ENCODE measurements at places on chromosomes 7 and 10. TPM values are rescaled to one million over a fixed set of nuclear protein-coding genes. Genes with fewer than 3 reads are reported as not detected.

KIN gene
- 12.7 TPM for total RNA-seq

WEE2 gene
- total RNA-seq: 0.22 TPM

- DNase-seq: no peak
- no peak overlapping the region for H3K27ac ChIP-seq
- no peak overlapping the region for H3K4me3 ChIP-seq
- no peaks in the 10 kb centered on the region for H3K4me1 ChIP-seq
Measured at GRCh38 chr10:5265139-5265538, 68.5 kb downstream of the AKR1C4 start.

DNA sequence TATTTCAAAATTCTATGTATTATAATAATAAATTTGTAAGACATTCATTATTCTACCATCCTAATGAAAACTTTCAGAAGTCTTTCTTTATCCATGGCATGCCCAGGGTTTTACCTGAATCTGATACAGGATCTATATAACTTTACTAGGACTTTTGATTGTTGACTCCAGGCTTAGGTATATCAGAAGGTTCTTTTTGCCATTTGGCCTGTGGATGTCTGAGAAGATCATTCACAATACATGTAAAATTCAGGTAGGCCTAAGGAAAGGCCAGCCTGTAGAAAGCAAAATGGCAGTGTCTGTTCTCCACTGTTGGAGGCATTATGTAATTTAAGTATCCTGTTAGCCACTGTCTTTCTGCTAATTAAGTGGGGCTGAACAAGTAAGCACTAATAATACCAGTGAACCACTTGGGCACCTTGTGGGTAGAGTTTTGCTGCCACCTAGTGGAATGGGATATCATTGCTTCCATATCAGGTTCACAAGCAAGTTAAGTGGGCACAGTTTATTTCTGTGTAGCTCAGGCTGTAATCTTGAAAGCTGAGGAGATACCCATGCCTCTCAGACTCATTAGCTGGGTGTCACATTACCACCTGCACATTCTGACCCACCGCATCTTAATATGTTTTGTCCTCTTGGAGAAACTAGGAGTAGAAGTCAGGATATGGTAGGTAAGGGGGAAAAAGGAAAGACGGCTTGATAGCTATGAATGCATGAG is 105.5 kb downstream of the SEPTIN7 start:
- peaks cover 12% of the 10 kb centered on the region for H3K4me1 ChIP-seq
- H3K27ac ChIP-seq: no peak overlapping the region
- DNase-seq: peak; percentile 67
- H3K36me3 ChIP-seq: peaks cover 3% of the 10 kb centered on the region
- H3K4me3 ChIP-seq: no peak overlapping the region

DNA sequence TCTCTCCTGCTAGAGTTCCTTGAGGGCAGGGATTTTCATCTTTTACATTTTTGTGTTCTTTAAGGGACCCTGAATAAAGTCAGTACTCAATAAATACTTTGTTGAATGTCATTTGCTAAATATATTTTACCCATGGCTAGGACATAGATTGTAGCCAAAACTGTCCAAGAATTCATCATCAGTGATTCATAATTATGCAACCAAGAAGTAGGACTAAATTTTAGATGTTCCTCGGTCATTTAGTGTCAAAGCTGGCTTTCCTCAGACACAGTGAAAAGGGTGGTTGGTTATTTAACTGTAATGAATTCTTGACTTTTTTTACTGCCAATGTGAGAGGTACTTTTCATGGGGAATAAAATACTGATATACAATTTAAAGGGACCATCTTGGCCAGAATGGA is 3.3 kb downstream of the NUDT13 start:
- no peak for DNase-seq
- no peak overlapping the region for H3K4me3 ChIP-seq
- H3K36me3 ChIP-seq: peaks cover 10% of the 10 kb centered on the region
- no peak overlapping the region for H3K27ac ChIP-seq
- H3K4me1 ChIP-seq: peaks cover 6% of the 10 kb centered on the region
- no peaks in the 10 kb centered on the region for H3K27me3 ChIP-seq

DNA sequence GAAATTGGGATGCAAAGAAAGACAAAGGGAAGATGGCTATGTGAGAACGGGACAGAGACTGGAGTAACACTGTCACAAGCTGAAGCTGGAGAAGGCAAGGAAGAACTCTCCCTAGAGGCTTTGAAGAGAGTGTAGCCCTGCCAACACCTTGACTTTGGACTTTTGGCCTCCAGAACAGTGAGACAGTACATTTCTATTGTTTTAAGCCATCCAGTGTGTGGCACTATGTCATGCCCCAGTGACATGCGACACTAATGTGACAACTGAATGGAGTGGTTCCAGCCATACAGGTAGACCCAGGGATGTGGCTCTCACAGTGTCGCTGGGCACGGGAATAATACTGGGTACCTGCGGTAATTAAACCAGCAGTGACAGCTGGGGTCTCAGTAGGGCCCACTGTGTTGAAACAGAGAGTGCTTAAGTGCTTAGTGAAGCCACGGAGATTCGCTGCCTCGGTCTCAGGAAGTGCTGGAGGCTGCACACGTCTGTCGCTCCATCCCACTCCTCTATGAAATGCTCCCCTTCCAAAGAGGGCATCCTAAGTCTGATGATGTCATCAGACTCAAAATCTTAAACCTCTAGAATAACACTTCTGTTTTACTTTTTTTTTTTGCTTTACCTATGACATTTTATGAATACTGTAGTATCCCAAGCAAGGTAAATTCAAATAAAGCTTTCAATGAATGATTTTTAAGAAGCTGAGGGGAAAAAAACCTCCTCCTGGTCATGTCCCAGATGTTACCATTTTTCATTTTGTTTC is 154.6 kb upstream of the RHEB start:
- H3K4me1 ChIP-seq: peaks cover 20% of the 10 kb centered on the region
- no peak overlapping the region for H3K4me3 ChIP-seq
- DNase-seq: no peak
- no peaks in the 10 kb centered on the region for H3K36me3 ChIP-seq

- DNase-seq: no peak
- no peaks in the 10 kb centered on the region for H3K4me1 ChIP-seq
- H3K27me3 ChIP-seq: no peaks in the 10 kb centered on the region
- H3K27ac ChIP-seq: no peak overlapping the region
- H3K36me3 ChIP-seq: peaks cover 4% of the 10 kb centered on the region
- H3K4me3 ChIP-seq: no peak overlapping the region
Measured at GRCh38 chr7:78114993-78115392, 316.4 kb downstream of the PHTF2 start.
